Frontal cortex (tissue), 4 donors: ENCODE measurements at places on chromosomes 11 and 22. TPM values are rescaled to one million over a fixed set of nuclear protein-coding genes. Genes with fewer than 3 reads are reported as not detected.

DNA sequence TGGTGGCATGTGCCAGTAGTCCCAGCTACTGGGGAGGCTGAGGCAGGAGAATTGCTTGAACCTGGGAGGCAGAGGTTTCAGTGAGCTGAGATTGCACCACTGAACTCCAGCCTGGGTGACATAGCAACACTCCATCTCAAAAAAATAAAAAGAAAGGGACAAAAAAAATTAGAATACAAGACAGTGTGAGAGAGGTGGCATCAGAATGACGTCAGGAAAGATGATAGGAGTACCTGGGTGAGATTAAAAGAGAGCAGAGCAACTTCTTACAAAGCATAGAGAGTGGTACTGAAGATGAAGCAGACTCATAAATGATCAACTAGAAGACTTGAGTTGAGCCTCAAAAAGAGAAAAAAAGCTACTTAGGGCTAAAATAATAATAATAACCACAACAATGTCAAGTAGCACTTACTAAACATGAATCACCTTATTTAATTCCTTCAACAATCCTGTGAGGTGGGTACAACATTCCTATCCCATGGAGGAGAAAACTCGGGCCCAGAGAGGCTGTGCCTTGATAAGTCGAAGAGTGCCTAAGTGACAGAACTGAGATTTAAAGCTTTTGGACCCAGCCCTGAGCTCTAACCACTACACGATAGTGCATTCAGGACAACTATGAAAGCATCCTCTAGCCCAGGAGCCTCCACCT lies 5.2 kb upstream of the SLN start:
- no peak for DNase-seq

DNA sequence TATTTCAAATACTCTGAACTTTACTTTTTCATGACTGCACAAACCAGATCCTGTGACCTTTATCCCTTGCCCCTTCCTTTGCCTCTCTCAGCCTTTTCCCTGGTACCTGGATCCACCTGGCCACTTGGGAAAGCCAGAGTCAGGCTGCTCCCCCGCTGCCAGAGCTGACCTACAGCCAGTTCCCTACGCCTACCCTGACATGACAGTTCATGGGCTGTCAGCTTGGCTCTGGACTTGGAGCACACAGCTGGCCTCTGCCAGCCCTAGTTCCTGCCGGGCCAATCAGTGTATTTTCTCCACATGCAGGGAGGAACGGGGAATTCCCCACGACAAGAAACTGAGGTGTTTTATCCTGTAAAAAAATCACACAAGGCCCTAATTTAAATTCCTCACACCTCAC lies 382.6 kb downstream of the INSC start:
- DNase-seq: no peak

GRCh38 chr11:92852946-92853345 lies 116.5 kb upstream of the MTNR1B start:
- no peak for DNase-seq

DNA sequence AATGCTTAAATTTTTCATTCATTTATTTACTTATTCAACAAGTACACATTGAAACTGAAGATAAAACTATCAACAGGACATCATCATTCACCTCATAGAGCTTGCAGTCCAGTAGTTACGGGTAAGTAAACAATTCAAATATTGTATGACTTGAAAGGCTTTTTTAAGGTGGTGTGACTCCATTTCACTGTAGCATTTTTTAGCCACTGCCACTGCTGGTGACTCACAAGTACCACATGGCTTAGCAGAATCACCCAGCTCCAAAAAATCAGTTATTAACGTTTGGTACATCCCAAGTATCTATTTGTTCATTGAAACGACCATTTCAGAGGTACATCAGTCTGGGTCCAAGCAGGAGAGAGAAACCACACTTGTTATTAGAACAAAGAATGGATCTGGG lies 427.9 kb upstream of the DDI1 start:
- DNase-seq: no peak

OR51E2 gene
- under 0.01 TPM for total RNA-seq

HDHD5 gene
- 33.0 TPM for total RNA-seq

- no peak for DNase-seq
Observed at GRCh38 chr11:94449437-94449836, 44.2 kb downstream of the MRE11 start.

DNA sequence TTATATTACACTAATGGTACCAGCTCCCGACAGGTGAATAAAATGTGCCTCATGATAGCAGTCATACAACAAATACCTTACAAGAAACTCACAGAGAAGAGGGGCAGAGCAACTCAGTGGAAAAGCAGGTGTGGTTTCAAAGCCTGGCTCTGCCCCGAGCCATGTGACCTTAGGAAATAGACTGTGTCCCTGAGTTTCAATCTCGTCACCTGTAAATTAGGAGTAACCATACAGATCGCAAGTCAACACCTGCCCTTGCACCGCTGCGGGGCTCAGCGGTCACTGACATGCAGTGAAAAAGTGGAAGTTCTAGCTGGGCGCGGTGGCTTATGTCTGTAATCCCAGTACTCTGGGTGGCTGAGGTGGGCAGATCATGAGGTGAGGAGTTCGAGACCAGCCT lies 11.9 kb upstream of the MRTFA start:
- DNase-seq: no peak

DNA sequence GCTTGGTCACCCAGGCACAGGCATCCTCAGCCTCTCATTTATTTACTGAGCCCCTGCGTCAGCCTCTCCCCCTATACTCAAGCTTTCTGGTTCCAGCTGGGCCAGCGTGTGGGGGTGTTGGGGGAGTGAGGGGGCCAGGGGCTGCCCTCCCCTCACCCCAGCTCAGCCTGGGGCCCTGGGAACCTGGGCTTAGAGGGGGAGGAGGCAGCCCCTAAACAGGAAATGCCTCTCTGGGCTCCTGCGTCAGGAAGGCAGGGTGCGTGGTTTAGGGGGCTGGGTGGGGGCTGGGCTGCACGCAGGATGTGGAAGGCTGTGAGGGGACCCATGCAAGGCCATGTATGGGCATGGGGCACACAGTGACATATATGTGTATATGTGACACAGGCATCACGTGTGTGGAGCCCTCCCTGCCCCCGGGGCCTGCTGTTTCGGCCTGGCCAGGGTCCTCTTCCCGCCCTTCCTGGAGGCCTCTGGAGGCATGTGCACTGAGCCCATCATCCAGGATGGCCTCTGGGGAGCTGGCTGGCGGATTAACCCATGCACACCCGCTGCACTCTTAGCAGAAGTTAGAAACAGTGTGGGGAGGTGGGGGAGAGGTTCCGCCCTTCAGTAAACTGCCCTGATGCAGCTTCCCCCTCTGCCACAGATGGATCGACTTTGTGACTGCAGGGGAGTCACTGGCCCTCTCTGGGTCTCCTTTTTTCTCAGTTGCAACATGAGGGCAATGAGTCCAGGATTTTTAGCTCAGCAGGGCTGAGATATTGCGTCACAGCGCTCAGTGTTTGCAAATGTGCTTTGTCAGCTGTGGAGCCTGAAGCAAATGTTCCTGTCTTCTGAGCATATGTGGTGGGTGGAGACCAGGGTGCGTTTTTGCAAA lies 1.1 kb upstream of the CD248 start:
- DNase-seq: no peak

DNA sequence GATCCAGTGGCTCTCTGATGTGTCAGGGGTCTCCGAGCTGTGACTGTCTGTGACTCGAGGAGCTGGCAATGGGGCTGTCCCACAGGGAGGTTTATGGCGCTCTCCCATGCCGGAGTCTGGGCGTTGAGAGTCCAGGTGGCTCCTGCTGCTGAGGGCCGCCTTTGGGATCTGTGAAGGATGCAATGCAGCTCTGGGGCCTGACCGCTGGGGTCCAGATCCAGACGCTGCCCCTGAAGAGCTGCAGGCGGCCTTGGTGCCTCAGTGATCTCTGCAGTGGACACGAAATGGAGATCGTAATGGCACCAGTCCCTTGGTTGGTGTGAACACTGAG lies 155.3 kb downstream of the TBC1D22A start:
- no peak for DNase-seq

DNA sequence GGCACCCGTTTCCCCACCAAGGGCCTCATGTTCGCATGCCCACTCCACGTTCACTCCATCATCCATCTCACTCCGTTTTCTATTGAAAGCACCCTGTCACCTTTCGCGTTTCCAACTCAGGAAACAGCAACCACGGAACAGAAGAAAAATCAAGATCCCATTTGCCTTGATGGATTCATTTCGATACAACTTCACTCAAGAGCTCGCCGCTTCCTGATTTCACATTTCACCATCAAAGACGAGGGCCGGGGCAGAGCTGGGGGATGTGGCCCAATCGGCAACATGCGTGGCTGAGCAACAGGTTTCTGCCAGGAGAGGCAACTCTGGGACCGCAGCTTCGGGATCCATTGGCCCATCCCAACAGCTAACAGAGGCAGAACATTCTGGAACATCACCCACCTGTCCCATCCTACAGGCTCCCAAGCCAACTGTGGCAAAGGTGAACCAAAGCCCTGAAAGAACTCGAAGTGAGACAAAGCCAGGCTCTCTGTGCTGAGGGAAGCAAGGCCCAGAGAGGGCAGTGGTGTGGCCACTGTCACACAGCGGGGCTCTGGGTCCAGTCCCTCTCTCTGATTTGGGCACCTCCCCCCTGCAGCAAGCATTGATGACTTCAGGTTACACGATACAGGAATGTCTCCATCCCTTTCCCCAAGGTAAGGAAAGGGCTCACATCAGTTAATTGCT lies 36.2 kb upstream of the CD5 start:
- no peak for DNase-seq

GRCh38 chr11:8060801-8061554 lies 20.0 kb upstream of the TUB start:
- no peak for DNase-seq

GRCh38 chr11:125903711-125904659 lies at the start of gene DDX25:
Gene DDX25, plus strand, starts transcription at chr11:125904508. Its CDS starts 10 bp downstream, at chr11:125904518.
- peak; percentile 61 for DNase-seq

DNA sequence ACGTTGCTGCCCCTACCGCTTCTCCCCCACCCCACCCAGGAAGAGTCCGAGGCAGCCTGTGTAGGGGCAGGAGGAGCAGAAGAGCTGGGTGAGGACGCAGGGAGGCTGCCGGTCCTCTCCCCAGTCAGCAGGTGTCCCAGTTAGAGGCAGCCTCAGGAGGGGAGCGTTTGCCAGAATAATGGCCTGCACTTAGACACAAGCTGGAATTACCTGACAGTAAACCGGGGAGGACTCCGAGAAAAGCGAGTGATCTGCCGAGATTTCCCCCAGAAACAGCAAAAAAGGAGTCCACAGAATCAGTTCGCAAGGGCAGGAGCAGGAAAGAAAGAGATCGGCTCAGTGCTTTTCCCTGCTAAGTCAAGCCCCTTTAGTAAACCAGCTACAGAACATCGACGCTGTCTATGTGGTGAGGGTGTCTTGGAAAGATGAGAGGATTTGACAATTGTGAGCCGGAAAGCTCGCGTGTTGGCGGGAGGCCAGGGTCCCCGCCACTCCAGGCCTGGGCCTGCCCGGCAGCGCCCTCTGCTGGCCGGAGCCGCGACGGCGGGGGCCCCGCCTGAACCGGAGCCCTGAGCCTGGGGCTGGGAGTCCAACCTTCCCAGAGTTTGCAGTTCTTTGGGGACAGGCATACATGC lies 17.7 kb upstream of the THRSP start:
- DNase-seq: peak; percentile 86

HTR3B gene
- total RNA-seq: 0.41 TPM

DNA sequence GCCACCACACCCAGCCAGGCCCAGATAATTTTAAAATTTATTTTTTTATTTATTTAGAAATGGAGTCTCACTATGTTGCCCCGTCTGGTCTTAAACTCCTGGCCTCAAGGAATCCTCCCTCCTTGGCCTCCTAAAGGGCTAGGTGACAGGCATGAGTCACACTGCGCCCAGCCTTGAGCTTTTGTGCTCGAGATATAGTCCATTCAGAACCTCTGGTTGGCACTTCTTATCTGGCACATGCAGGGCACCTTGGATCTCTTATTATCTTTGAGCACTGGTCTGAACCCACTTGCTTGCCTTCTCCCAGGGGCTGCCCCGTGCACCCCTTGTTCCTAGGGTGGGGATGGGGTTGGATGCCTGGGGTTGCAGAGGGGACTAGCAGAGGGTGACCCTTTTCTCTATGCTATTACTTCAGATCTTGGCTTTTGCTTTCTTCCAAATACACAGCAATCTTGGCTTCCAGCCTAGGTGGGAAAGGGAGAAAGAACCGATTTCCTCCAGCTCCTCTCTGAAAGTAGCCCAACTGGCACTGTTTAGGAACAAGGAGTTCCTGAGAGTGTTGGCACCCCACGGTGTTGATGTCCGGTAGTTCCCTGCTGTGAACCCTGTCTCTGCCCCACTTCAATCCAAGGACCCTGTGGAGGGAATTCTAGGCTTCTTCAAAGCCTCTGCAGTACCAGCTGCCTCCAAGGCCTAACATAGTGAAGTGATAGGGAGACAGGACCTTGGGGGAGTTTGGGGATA lies 1.3 kb upstream of the SLC3A2 start:
- DNase-seq: no peak

TH gene
- 0.82 TPM for total RNA-seq

GRCh38 chr11:67464411-67465188 lies 4.5 kb downstream of the TMEM134 start:
- peak; percentile 92 for DNase-seq

ACTN3 gene
- not detected for total RNA-seq

GRCh38 chr22:36155702-36156101 lies 4.9 kb downstream of the APOL3 start:
- no peak for DNase-seq

DNA sequence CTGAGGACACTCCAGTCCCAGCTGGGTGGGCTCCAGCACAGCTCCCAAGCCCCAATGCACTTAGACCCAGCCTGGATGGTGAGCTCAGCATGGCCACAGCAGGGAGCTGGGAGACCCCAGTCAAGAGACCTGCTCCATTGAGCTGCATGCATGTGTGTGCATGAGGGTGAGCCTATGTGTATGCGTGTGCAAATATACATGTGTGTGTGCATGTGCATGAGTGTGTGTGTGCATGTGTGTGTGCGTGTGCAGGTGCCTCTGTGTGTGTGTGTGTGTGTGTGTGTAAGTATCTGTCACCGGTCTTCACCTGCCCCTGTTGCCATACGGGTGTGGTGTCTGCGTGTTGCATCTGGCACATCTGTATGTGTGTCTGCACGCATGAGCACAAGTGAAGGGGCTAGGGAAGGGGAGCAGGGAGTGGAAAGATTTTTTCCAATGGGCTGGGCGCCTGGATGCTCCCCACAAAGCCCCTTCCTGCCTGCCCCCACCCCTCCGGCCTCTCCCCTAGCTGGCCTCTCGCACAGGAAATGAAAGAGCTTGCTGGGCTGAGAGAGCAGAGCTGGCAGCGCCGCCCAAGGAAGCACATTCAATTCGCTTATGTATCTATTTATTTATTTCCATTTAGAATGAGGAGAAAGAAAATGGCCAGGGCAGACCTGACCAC lies 4.1 kb downstream of the TSPAN32 start:
- no peak for DNase-seq

ENTHD1 gene
- under 0.01 TPM for total RNA-seq

SYT7 gene
- 14.7 TPM for total RNA-seq

GRCh38 chr11:83427501-83427900 lies 141.3 kb upstream of the CCDC90B start:
- no peak for DNase-seq

ME3 gene
- 110 TPM for total RNA-seq

DNA sequence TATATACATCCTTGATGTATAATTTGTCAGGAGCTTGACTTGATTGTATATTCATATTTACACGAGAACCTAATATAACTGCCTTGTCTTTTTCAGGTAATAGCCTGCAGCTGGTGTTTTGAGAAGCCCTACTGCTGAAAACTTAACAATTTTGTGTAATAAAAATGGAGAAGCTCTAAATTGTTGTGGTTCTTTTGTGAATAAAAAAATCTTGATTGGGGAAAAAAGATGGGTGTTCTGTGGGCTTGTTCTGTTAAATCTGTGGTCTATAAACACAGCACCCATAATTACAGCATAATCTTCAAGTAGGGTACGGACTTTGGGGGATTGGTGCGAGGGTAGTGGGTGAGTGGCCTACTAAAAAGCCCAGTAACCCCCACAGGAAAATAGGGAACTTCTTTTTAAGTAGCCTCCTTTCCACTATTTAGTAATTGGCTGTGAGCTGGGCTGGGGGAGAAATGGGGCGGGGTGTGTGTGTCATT lies 7.5 kb downstream of the MALAT1 start:
- DNase-seq: no peak

SGSM1 gene
- total RNA-seq: 8.6 TPM
